Activated CD8-positive, alpha-beta memory T cell treated with anti-CD3 and anti-CD28 coated beads for 1 hour (primary cell): ENCODE measurements at places on chromosomes 5 and 9.

GRCh38 chr9:126164796-126165525, 161.7 kb upstream of the MVB12B start:
- DNase-seq: no peak

- no peak for DNase-seq
Observed at GRCh38 chr9:120875195-120875565, 1.8 kb downstream of the PHF19 start.

- DNase-seq: no peak
Observed at GRCh38 chr5:76419597-76420298, 16.7 kb downstream of the IQGAP2 start.

- no peak for DNase-seq
Observed at GRCh38 chr9:4663956-4664355, 1.9 kb downstream of the PLPP6 start.

DNA sequence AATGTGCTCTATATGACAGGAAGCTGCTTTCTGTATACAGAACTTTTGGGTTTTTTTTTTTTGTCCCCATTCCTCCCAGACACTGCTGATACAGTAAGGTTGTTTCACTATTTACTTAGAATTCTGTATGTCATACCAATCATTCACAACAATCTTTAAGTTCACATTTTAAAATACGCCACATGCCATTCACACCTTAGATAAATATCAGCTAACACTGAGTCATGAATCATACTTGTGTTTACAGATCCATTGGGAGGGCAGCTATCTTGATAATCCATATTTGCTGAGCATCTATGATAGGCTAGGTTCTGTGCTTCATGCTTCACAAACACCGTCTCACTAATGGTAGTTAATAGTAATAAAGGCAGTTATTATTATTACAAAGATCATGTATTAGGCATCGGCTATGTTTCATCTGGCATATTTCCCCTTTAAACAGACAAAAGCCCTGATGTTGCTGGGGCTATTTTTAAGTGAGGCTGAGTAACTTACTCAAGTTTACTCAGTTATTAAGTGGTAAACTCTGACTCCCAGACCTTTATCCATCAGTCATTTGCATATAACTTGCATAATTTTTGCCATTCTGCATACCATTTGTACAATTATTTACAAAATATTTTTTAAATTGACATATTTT, 152.2 kb upstream of the HMHB1 start:
- no peak for DNase-seq

DNA sequence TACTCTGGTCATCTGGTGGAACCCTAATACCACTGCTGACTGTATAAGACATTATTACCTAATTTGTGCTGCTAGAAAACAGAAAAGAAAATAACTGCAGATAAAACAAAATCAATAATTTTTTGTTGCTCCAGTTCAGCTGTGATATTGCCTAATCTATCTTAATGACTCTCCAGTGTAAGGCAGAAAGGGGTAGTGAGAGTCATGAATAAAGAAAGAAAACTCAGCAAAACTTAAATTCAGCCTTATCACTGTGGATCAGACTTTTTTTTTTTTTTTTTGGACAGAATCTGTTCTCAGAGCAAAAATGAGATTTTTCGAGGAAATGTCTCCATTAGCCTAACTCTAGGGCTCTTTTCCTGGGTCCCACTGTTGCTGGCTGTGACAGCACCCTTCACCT, 1.1 kb upstream of the DOCK2 start:
- DNase-seq: no peak

DNA sequence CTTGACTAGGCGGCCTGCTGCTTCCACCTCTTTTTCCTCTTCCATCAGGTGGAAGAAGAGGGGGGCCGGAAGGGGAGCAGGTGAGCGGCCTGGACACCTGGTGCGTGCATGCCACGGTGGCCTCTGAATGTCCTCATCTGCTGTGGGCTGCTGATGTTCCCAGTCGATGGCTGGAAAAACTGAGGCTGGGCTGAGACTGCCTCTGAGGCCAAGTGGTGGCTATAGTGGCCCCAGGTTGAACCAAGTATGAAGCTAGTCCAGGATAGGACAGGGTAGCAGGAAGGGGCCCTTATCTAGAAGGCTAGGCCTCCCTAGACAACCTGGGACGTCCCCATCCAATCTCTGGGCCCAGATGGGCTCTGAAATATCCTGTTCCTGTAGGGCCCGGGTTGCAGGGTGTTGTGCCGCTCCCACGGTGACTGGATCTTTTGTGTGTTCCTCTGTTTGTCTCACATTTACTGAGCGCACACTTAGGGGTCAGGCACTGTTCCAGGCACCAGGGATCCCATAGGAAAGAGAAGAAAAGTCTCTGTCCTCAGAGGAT, 753 bp upstream of the NR5A1 start:
- DNase-seq: no peak

DNA sequence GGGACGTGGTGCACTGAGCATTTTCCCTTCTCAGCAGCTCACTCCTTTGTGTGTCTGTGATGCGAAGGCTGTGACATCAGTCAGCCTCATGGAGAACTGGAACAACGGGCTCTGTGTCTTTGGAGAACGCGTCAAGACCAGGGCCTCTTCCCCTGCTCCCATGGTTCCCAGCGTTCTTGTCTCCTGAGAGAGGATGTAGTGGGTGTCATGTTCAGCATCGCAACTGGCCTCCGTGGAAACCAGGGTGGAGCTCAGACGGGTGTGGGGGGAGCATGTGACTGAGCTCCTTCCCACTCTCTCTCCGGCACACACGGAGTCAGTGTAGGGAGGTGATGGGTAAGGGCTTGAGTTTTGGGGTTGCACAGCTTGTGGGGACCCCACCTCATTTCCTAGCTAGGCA, 59.7 kb downstream of the TENT4A start:
- no peak for DNase-seq

GRCh38 chr5:56440871-56441740, 208.0 kb upstream of the ANKRD55 start:
- no peak for DNase-seq

GRCh38 chr5:143511736-143512135, 108.2 kb upstream of the NR3C1 start:
- DNase-seq: no peak

GRCh38 chr9:87441251-87441650, 56.4 kb upstream of the DAPK1 start:
- no peak for DNase-seq

GRCh38 chr5:105554568-105555169, 1992.1 kb upstream of the NUDT12 start:
- DNase-seq: no peak

DNA sequence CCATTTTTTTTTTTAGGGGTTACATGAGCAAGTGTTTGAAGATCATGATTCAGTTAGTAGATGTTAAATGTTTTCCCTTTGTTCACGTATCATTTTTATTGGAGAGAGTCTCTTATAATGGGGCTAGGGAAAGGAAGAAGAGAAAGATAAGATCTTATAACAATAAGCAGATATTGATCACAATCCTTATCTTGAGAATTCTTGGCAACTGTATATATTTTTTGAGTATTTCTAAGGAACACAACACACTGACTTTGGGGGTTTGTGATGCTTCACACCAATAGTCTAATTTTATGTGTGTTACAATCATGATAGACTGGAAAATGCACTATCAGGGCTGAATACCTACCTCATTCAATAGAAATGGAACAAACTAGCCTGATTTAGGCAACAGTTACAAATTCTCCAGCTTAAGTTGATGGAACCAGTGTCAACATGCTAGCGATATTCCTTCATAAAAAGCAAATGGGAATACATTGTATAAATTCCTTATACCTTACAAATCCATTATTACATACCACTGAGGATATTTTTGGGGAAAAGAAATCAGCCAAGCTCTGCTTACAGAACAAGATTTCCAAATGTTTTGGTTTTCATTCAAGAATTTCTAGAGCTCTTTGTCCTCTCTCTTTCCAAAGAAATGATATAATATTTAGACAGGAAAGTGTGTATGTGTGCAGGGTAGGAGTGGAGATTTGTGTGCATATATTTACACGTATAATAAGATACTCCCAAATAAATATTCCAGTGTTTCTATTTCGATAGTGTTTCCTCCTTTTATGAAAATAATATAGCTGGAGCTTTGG, 41.5 kb downstream of the SVEP1 start:
- no peak for DNase-seq
